ENCODE measurements at places on chromosomes 16 and 17.

DNA sequence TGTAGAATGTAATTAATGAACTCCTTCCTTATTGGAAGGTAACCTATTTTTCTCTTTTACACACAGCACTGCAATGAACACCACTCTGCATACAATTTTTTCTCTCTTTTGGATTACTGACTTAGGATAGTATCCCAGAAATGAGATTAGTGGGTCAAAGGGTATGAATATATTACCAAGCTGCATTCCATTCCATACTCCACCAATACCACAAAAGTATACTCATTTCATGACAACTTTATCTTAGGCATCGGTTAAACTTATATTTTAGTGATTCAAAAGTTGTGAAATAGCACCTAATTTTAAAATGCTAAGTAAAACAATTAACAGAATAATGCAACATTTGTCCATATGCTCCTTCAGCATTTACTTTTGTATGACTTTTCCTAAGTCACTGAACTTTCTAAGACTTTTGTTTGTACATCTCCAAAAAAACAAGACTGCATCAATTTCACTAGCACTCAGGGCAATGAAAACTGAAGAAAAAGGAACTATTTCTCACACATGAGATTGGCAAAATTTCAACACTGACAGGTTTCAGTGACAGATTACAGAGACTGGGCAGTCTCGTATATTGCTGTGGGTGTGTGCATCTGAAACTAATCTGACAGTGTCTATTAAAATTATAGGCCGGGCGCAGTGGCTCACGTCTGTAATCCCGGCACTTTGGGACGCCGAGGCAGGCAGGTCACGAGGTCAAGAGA lies 32.1 kb downstream of the HELZ start:
- DNase-seq = peak; percentile 86

GRCh38 chr17:13351046-13351445 lies 250.7 kb downstream of the HS3ST3A1 start:
- no peak for DNase-seq

GRCh38 chr16:79589601-79590102 lies 10.9 kb downstream of the MAF start:
- DNase-seq = no peak

GRCh38 chr17:72684405-72685020 lies 408.0 kb downstream of the SLC39A11 start:
- DNase-seq = no peak

GRCh38 chr16:1972490-1972877 lies 631 bp downstream of the TBL3 start:
- peak; percentile 75 for DNase-seq
